ENCODE measurements at places on chromosomes 2 and 18.

DNA sequence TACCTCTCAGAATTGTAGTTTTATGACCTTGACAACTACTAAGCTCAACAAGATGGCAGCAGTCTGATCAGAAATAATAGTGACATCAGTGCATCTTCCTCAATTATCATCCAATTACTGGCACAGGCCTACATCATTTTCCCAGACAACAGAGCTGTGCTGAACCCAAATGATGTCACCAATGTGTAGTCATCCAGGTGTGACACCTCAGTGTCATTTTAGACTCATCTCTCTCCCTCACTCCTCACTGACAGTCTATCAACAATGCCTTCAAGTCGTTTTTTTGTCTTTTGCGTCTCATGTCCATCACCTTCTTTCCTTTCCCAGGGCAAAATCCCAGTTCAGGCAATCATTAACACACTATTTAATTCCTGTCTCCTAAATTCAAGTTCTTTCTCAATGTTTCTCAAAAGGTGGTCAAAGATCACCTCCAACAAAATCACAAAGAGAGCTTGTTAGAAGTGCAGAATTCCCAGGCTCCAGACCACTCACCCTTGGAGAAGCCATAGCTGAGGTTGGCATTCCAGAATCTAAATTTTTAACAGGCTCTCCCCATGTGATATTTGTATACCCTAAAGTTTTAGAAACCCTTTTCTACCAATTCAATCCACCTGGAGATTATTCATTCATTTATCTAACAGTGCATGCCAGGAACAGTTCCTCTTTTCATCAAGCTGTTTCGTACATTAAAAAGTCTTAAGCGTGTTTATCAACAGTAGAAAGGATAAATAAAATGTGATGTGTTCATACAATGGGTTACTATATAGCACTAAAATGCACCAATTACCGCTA is 125.3 kb upstream of the KLF7 start:
- no peak for DNase-seq

- no peak for DNase-seq
These were observed 683.5 kb downstream of the TMEM182 start for GRCh38 chr2:103445347-103445746.

DNA sequence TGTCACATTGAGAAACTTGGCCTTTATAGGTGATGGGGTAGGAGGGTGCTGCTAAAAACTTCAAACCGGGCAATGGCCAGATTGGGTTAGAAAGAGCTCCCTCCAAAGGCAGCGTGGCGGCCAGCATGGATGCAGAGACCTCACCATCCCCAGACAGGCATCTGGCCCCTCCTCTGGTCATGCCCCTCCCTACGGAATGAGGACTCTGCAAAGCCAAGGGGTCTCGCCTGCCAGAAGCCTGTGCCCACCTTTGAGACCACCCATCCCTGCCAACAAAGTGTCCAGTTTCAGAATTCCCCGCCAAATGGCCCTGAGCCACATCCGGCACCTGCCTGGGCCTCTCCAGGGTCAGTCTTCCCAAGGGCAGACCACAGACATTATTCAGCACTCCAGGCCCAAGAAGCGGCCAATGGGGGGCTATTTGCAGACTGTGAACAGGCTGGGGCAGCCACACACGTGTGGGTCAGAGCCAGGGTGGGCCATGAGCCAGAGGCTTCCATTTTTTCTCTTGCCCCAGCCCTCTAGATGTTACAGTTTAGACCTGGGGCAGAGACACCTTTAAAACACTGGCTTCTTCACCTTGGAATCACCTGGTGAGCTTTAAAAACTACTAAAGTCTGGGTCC is 4.2 kb upstream of the ATP6V1B1 start:
- DNase-seq = no peak

DNA sequence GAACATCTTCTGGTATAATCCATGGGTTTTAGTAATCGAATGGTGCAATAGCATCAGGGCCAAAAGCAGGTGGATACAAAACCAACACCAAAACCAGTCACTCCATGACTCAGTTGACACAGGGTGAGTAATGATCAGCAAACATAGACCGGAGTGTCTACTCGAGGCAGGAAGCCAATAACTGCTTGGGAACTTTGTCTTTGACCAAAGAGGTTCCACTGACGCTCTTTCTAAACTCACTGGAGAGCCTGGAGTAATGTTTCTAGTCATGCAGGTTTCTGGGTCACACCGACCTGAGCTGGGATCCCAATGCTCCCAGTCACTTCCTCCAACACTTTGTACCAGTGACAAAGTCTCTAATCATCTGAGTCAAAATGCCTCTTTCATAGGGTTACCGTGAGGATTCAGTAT is 30.9 kb downstream of the MREG start:
- no peak for DNase-seq

- DNase-seq = no peak
These were observed 82.8 kb downstream of the LOXHD1 start for GRCh38 chr18:46574000-46574742.

Measured in B cell (primary cell).